CD8-positive, alpha-beta memory T cell (primary cell): ENCODE measurements at places on chromosomes 5 and 9.

DNA sequence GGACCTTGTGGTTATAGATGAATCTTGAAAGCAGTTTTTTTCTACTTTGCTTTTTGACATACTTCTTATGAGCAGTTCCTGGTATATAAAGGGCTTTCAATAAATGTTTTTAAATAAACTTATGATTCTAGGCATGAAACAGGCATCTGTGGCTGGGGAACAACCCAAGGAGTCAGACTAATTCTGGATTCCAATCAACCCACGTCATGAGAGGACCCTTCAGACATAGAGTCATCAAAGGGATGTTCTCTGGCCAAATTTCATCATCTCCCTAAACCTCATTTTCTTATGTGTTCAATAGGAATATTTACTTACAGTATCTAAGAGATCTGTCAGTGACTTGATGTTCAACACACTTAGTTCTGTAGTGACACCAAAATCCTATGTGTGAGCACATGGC is 243.8 kb upstream of the ZNF462 start:
- no peaks in the 10 kb centered on the region for H3K27me3 ChIP-seq
- H3K36me3 ChIP-seq: no peaks in the 10 kb centered on the region
- no peak overlapping the region for H3K4me3 ChIP-seq
- H3K27ac ChIP-seq: no peak overlapping the region
- no peaks in the 10 kb centered on the region for H3K4me1 ChIP-seq

DNA sequence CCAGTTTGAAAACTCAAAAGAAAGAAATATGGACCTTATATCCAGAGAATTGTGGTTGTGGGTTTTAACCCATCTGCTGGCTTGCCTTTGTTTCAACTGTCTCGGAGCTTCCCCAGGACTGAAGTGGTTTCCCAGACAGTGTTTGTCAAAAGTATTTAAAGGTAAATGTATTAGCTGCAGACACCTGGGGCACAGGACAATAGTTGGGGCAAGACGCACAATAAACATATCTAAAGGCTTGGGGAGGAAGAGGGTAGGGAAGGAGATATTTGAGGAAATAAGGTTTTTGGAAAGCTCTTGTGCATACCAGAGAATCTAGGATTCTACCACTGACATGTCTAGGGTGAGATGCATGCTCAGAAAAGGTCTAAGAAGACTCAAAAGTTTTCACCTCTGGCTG is 99.0 kb downstream of the ADAMTS2 start:
- no peaks in the 10 kb centered on the region for H3K4me1 ChIP-seq
- no peak overlapping the region for H3K4me3 ChIP-seq
- no peaks in the 10 kb centered on the region for H3K27me3 ChIP-seq
- no peak overlapping the region for H3K27ac ChIP-seq
- DNase-seq: no peak

- no peaks in the 10 kb centered on the region for H3K27me3 ChIP-seq
- no peaks in the 10 kb centered on the region for H3K4me1 ChIP-seq
- no peak for DNase-seq
- H3K36me3 ChIP-seq: no peaks in the 10 kb centered on the region
- H3K4me3 ChIP-seq: no peak overlapping the region
These were observed 281.7 kb downstream of the PARP8 start for GRCh38 chr5:50947906-50948683.

DNA sequence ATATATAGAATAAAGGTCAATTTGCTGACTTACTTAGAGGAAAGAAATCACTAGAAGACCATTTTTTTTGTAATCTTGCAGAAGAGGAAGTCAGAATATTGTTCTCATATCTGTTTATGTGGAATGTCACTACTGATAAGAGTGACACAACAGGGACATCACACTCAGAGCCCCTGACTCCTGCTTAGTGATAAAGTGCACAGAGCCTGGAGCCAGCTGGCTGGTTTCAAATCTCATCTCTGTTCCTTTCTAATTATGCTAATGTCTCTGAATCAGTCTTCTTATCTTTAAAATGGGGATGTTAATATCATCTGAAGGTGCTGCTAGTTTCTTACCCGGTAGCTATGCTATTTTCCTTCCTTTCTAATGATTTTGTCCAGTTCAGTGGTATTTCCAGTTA is 58.6 kb upstream of the LIFR start:
- H3K4me3 ChIP-seq: no peak overlapping the region
- no peak for DNase-seq
- no peaks in the 10 kb centered on the region for H3K27me3 ChIP-seq
- H3K4me1 ChIP-seq: no peaks in the 10 kb centered on the region

DNA sequence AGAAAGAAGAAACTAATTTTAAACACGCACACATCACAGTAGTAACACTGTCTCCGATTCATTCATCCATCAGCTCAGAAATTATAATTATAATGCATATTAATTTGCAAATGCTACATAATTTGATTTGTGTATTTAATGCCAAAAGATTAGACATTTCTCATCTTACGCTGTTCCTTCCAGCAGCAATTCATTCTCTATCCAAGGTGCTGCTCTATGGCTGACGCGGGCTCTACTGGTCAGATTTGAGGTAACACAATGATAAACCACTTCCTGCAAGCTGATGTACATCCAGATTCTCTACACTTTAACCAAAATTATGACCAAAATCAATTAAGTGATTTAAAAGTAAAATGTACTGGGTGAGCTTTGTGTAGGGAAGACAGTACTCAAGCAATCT is 77.9 kb upstream of the ICE1 start:
- DNase-seq: no peak
- H3K4me1 ChIP-seq: no peaks in the 10 kb centered on the region
- H3K27me3 ChIP-seq: no peaks in the 10 kb centered on the region
- no peaks in the 10 kb centered on the region for H3K36me3 ChIP-seq

- no peak for DNase-seq
- no peak overlapping the region for H3K4me3 ChIP-seq
These were observed 297.9 kb upstream of the BRINP1 start for GRCh38 chr9:119667163-119667562.

DNA sequence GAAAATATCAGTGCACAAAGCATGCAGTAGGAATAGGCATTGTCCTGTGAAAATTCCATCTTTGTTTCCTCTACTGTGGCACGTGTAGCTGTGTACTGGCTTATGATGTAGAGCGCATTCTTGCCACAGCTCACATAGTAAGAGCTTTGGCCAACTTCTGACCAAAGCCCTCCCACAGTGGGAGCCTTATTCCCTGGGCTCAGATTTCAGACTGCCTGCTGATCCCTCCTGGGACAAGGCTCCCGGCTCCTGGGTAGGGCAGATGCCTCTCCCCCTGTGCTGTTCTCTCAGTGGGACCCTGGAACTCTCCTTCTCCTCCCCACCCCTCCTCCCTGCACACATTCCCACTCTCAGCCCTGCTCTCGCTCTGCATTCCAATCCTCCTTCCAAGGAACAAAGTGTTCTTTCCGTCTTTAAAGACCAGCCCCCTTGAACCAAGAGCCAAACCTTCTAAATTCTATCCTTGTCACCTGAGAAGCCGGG is 17.5 kb downstream of the LCP2 start:
- no peak overlapping the region for H3K27ac ChIP-seq
- H3K27me3 ChIP-seq: no peaks in the 10 kb centered on the region
- H3K4me1 ChIP-seq: peaks cover 96% of the 10 kb centered on the region
- H3K36me3 ChIP-seq: peaks cover 28% of the 10 kb centered on the region
